NCI-H2171 treated with DMSO at 0.1 percent for 48 hours (cell line): ENCODE measurements at places on chromosomes 4 and X.

GRCh38 chrX:133645977-133646718, 230.9 kb upstream of the GPC4 start:
- no peak for DNase-seq

DNA sequence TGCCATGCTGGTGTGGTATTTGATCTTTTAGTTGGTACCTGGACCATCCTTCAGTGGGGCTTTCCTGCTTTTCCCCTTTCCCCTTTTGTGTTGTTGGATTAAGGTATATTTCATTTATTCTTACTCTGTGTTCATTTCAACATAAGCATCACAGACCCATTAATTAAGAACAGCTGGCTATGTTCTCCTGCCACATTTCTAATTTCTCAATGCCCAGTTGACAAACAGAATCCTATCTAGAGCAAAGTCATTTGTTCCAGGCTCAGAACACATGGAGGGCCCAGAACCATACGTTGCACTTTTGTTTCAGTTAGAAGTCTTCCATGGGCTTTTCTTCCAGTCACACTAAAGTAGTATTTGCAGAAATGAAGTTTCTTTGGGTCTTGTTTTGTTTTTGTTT, 46.1 kb upstream of the EOLA2 start:
- no peak for DNase-seq

DNA sequence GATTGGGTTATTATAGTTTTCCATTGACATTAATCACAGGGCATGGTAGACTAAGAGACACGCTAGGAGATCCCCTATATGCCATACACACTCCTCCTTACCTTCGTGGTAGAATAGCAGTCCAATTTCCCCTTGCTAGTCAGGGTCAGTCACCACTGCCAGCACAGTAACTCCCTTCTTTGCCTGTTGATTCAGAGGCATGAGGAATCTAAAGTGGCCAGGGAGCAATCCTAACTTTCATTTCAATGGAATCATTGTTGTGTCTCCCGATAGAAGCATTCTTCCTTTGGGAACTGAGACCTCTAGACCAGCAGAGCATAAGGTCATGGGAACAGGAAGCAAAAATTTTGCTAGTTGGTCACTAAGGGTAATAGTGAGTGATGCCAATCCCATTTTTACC, 51.1 kb downstream of the COL25A1 start:
- DNase-seq = no peak

DNA sequence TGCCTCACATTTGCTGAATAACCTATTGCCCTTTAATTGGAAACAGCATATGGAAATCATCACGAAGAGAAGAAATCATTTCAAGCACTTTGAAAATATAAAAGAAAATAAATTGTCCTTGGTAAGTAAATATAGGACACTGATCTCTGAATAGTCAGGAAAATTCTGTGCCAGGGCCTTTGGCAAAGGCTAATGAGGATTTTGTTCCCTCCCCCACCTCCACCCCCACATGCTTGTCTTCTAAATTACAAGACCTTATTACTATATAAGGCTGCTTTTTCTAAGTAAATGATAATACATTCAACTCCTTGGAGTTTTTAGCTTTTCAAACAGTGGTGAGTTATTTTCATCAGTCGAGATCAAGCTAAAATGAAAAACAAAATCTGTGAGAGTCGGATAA, 15.8 kb downstream of the SYNPO2 start:
- DNase-seq = no peak

GRCh38 chr4:44118971-44119680, 329.5 kb downstream of the KCTD8 start:
- no peak for DNase-seq

DNA sequence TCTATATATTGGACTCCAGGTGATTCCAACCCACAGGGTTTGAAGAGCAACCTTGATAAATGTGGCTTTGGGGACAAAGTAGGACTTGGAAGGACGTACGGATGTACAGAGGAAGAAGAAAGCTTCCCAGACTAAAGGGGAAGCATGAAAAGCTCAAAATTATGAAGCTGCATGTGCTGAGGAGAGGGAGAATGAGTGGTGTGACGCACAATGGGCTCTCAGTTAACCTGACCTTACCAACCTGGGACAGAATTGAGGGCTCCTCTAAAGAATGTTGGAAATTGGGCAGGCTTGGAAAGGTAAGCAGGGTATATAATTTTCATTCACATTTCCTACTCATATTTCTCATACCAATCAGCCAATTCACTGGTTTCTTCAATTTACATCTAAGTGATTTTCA, 10.5 kb upstream of the TIGD2 start:
- no peak for DNase-seq

DNA sequence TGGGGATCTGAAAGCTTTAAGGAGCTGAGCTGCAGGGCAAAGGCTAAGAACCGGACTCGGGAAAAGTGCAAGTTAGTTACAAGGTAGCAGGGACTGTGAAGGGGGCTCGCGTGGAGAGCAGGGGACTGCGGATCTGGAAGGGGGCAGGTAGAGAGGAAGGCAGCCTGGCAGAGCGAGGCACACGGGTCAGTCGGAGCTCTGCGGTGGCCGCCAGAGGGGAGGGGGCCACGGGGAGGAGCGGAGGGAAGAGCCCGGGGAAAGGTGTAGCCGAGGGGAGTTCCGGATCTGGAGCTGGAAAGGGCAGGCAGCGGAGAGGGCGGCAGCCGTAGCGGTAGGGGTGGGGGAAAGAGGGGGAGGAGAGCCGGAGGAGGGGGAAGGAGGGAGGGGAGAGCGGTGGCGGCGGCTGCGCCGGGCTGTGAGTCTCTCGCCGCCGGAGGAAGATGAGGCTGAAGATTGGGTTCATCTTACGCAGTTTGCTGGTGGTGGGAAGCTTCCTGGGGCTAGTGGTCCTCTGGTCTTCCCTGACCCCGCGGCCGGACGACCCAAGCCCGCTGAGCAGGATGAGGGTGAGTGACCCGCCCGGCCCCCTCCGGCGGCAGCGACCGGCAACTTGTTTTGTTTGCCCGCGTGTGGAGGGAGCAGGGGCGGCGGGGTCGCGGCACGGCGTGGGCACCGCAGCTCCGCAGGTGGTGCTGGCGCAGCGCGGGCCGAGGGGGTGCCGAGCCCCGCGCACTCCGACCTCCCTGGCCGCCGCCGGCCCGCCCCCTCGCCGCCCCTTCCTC, at the start of gene GALNT7:
Gene GALNT7 (plus strand): TSS at position 416 of the 782 bp plus-strand sequence. CDS start 25 bp downstream, at position 441.
- peak; percentile 71 for DNase-seq

GRCh38 chr4:108972613-108973283, 209.9 kb upstream of the ETNPPL start:
- no peak for DNase-seq

- peak; percentile 52 for DNase-seq
These were observed 102.4 kb downstream of the CLNK start for GRCh38 chr4:10582059-10582686.

DNA sequence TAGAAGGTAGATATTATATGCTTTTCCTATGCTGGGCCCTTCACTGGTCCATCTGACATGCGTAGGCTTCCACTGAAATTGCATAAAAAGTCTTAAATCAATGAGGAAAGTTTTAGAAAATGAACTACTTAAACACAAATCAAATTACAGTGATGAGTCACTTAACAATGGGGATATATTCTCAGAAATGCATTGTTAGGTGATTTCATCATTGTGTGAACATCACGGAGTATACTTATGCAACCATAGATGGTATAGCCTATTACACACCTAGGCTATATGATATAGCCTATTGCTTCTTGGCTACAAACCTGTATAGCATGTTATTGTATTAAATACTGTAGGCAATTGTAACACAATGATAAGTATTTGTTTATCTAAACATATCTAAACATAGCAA, 10.3 kb downstream of the STAP1 start:
- no peak for DNase-seq

DNA sequence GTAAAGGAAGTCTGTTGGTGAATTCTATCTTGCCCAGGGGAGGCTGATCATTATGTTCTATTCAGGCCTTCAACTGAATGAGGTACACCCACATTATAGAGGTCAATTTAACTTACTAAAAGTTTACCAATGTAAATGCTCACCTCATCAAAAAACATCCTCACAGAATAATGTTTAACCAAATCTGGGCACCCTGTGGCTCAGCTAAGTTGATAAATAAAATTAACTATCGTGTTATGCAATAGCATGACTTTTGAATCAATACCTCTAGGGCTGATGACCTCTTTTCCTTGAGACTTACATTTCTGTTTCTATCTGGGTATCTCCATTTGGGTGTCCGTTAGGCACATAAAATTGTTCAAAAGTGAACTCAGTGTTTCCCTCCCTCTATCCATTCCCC, 203.1 kb downstream of the TEX13C start:
- no peak for DNase-seq

- no peak for DNase-seq
These were observed 7.6 kb downstream of the L1CAM start for GRCh38 chrX:153878345-153878744.

- DNase-seq = no peak
These were observed 71.2 kb downstream of the MSX1 start for GRCh38 chr4:4930677-4931076.

GRCh38 chrX:133670383-133670782, 255.1 kb upstream of the GPC4 start:
- peak; percentile 55 for DNase-seq

DNA sequence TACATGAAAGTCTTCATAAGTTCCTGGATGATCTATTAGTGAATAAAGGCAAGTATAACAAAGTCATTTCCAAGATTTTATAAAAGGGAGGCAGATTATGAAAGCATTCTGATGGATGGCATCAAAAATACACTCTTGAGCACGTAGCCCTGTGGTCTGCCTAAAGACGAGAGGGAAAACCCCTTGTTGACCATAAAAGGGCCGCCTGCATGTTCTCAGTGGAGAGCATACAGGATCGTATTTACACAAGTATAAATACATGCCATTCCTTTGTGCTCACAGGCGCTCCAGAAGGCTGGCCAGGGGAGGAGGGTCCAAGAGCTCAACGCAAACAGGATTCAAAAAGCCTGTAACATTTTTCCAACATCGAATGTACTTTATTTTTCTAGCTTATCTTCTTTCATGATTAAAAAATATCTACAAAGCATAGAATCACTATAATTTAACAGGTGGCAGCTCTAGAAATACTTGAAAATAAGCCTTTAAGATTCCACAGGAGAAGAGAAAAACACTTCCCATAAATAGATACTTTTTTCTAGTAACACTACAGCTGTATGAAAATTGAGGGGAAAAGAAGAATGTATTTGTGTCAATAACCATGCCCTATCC, 29.6 kb downstream of the PDGFC start:
- no peak for DNase-seq

- DNase-seq = no peak
These were observed 49.5 kb downstream of the CAMK2D start for GRCh38 chr4:113711883-113712662.

DNA sequence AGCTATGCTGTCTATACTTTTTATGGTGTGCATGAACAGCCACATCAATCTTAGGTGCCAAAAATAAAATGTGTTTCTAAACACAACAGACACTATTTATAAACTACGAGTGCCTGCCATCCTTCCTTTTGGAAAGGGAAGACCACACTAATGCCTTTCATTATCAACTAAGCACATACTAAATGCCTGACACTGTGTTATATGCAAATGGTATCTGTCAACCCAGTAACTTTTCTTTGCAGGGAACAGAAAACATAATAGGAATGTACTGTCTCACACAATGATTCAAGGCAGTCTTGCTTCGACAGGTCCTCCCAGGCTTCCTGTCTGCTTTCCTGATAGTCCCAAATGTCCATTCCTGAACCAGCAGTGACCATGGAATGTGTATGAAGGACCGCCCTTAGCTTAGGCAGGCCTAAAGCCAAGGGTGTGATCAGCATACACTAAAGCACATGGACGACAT, 43.8 kb downstream of the ADGRA3 start:
- DNase-seq = no peak

DNA sequence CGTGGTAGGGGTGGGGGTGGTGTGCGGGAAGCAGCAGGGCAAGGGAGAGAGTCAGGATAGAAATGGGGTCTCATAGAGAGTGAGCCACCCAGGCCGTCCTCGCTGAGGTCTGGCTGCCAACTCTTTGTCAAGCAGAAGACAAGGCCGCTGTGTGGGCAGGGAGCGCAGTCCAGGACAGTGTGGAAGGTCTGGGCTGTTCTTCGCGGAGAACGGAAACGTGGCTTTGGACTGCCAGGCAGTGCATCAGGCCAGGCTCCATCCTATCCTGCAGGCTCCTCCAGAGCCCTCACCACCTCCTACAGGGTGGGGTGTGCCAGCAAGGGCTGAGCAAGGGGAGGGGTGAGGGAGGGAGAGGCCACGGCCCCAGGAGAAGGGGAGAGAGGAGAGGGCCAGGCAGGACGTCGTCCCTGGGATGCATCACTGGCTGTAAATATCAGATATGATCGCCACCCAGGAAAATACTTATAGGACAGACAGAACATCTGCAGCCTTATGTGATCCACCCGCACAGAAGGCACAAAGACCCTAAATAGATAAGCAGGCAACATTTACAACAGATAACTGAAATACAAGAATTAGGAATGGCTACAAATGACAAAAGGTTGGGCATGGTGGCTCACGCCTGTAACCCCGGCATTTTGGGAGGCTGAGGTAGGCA, 85.3 kb downstream of the ABLIM2 start:
- no peak for DNase-seq

- no peak for DNase-seq
These were observed 52.8 kb upstream of the CCDC149 start for GRCh38 chr4:24965627-24966026.

DNA sequence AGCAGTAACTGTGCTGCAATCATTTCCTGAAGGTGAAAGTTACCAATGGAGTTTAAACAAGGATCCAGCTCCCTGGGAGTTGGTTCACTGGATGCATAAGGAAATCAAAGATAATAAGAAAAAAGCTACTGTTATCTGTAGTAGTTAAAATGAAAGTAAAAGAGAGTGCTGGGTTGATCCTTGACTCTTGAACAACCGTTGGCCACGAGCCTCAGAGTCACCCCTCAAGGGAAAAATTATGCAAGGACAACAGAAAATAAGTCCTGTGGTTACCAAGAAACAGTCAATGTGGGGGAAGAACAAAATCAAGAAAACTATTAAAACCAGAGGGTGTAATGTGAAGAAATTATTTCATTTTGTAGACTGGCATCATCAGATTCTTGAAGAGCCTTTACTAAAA, 49.7 kb upstream of the DDIT4L start:
- no peak for DNase-seq

DNA sequence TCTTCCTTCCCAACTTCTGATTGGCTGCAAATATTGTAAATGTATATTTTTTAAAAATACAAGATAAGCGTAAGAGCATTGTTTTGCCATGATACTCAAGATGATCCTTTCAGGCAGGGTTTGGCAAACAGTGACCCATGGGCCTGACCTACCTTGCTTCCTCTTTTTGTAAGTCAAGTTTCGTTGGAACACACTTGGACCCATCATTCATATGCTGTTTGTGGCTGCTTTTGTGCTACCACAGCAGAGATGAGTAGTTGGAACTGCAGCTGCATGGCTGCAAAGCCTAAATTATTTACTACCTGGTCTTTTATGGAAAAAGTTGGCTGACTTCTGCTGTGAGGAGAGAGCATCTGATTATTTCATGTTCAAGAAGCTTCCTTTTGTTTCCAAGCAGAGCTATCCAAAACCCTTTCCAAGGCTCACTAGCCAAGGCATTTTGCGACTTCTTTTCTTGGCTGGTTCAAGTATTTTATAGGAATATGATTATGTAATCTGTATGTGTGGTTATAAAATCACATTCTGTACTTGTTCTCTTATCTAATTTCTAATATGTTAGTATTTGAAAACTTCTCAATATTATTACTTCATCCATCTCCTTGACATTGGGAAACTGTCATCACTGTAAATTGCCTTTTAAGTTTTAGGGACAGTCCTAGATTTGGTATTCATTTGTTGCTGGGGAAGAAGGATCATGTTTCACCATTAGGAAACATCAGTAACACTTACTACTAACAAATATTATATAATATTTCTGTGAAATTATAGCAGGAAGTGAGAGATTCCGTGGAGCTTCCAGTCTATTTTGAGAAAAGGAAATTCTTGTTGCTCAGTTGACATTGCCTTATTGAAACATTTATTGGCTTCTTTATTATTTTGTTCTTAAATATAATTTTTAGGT, 109.2 kb downstream of the ARHGAP10 start:
- DNase-seq = no peak

GRCh38 chr4:113436360-113436759, 325.2 kb downstream of the CAMK2D start:
- peak; percentile 72 for DNase-seq
